ENCODE measurements at places on chromosomes 6 and 20.
A peak's percentile ranks its signal among the peaks of the same experiment; 100 is the strongest.

GRCh38 chr6:159056899-159057298 lies 12.1 kb upstream of the TAGAP start:
- no peak for DNase-seq

DNA sequence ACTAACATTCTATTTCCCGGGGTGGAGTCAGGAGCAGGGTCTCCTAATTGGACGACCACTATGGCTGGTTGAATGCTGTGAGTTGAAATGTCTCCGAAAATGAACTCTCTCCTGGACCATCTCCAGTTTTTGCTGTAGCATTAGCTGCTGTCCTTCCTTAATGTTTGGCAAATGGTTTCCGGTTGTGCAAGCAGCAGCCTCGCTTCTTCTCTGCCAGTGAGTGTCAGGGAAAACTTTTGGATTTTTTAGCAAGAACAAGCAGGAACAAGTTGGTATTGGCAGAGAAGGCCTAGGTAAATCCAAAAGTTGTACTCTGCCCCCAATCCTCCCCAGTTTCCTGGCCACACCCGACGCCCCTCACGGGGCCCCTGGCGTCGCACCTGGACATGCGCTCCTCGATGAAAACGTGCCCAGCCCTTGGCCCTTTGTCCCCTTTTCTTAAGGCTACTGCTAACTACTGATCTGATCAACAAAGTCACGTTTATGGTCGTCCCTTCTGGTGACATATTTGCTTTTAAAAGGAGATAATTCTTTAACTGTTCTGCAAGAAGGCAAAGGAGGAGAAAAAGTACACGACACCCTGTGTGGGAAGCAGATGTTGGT lies 103.2 kb downstream of the ARMC2 start:
- no peak for DNase-seq

DNA sequence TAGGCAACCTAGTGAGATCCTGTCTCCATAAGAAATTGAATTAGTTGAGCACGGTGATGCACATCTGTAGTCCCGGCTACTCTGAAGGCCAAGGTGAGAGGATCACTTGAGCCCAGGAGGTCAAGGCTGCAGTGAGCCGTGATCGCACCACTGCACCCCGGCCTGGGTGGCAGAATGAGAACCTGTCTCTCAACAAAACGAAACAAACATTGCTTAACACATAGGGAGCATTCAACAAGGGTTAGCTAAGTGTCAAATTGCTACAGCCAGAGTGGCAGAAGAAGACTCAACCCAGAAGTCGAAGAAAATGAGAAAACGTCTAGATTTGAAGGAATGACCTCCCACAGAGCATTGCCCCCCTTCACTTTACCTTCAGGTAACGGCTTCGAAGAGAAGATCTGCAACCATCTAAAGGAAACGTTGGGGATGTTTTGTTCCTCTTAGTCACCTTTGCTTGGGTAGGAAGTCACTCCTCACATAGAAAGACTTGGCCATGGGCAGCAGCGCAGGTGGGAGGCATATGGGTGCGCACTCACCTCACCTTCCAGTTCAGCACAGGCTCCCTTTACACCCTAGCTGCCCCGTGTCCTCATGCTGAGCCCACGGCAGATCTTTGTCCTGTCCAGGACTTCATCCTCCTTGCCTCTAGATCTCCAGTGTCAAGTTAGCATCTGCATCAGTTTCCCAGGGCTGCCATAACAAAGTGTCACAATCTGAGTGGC lies 63.7 kb upstream of the SHLD1 start:
- DNase-seq: no peak

DNA sequence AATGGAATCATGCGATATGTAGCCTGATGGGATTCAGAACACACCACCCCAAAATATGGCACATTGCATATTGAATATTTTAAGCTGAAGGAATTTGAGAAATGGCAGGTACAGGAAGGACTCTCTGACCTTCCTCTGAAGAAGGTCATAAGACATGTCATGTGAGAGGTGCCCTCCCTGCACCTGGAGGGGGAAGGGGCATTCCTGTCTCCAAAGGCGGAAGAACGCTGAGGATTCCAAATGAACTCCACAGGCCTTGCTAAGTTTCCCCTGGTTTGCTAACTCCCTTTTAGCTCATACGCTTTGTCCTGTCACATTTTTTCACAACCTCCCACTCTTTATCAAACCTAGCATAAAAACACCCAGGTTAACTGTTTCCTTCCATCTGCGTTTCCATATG lies 347.8 kb downstream of the CDKAL1 start:
- DNase-seq: no peak

- no peak for DNase-seq
Observed at GRCh38 chr6:75283907-75284631, 523 bp downstream of the TMEM30A start.

- peak; percentile 95 for DNase-seq
Observed at GRCh38 chr6:40714576-40715564, 127.7 kb upstream of the LRFN2 start.

DNA sequence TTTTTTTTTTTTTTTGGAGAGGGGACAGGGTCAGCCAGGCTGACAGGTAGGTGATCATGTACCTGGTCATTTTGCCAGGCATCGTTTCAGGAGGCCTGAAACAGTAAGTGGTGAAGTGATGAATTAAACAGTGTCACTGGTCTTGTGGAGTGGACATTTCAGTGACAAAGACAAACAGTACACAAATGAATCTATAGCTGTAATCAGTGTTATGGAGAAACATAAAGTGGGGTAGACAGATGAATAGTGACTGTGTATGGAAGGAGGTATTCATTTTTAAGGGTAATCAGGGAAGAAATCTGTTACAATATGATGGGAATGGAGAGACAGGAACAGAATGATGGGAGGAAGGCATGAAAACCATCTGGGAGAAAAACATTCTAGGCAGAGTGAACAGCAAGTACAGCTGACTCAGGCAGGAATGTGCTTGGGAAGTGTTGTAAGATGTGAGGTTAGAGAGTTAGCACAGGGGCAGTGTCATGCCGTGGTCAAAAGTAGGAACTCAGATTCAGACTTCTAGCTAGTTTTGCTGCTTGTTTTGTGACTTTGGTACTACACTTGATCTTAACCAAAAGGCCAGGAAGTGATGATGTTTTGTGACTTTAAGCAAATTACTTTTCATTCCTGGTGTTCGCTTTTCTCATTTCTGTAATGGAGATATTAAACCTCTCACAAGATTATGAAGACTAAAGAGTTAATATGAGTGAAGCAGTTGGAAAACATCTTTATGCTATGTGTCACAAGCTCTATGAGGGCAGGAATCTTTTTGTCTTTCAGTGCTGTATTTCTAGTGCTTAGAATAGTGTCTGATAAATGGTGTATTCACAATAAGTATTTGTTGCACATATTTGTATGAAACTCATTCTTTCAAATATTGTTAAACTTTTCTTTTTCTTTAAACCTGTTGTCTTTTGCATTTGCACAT lies 43.4 kb downstream of the QKI start:
- DNase-seq: no peak

- no peak for DNase-seq
Observed at GRCh38 chr20:38724626-38725147, 401 bp downstream of the SLC32A1 start.

- DNase-seq: no peak
Observed at GRCh38 chr6:126447367-126447766, 107.5 kb downstream of the CENPW start.

- DNase-seq: peak; percentile 55
Observed at GRCh38 chr20:18984238-18985200, 170.9 kb downstream of the SCP2D1 start.

- peak; percentile 54 for DNase-seq
Observed at GRCh38 chr20:57390604-57391438, at the start of gene RBM38. Gene RBM38, plus strand, starts transcription at chr20:57391396. Its CDS starts 186 bp downstream, at chr20:57391582.

DNA sequence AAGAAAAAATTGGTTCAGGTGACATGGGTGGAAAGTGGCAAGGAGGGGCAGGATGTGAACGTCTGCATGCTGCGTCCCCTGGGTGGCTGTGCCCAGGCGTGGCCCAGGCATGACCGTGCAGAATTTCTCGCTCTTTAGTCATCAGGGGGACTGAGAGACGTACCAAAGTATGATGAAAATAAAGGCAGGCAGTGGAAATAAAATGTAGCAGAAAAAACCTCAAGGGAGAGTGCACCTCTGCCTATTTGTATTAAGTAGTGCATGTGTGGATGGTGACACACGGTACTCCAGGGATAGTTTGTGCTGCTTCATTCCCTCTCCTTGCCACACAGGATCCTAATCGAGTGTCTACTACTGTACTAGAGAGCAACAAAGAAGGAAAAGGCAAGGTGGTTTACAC lies 81.1 kb downstream of the ATP9A start:
- DNase-seq: no peak

GRCh38 chr6:119173249-119174084 lies 95.0 kb upstream of the FAM184A start:
- DNase-seq: peak; percentile 36

- DNase-seq: peak; percentile 87
Observed at GRCh38 chr20:49936153-49937026, at the start of gene RNF114. Gene RNF114, plus strand, starts transcription at chr20:49936397. Its CDS starts 16 bp downstream, at chr20:49936413.

DNA sequence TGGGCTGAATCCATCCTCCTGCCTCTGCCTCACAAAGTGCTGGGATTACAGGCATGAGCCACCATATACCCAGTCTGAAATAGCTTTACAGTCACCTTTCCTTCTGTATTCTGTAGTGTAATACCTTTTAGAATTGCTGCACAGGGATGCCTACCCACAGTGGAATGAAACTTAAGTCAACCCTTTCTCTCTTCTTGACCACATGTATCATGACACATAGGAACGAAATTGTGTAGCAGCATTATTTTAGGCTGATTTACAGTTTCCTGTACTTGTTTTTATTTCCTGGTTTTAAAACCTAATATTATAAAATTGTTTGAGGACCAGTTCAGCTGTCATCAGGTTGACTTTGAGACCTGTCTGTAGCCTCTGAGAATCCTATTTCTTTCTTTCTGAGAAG lies 297.8 kb downstream of the ZFAND3 start:
- no peak for DNase-seq

- DNase-seq: no peak
Observed at GRCh38 chr6:39669973-39670342, 55.2 kb downstream of the KIF6 start.

- DNase-seq: no peak
Observed at GRCh38 chr6:115131709-115132490, 789.1 kb upstream of the HS3ST5 start.

GRCh38 chr6:168222115-168223043 lies 97.2 kb downstream of the DACT2 start:
- DNase-seq: no peak

DNA sequence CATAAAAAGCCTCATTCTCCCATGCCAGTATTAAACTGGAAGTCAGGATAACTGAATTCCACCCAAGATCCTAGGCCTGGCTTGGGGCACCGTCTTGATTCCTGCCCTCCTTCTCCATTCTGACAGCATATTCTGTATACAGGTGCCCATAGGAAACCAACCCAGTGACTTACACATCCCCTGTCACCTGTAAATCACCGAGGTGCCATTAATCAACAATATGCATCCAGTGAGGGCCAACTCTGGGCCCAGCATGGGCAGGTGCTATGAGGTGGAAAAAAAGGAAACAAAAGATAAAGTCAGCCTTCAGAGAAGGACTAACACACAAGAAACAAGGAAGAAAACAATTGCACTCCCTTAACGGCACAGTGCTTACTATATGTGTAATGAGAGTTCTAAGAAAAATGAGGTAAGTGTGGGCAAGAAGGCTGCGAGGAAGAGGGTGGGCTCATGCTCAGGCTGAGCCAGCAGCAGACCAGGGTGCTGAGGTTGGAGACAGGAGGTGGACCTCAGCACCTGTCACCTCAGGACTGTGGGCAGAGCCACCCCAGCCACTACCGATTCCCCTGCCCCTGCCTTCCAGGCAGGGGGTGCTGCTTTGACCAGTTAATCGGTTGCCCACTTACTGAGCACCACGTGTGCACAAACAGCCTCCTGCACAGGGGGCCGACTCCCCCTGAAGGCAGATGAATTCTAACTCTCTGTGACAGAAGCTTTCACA lies 105.9 kb downstream of the TRERF1 start:
- no peak for DNase-seq

DNA sequence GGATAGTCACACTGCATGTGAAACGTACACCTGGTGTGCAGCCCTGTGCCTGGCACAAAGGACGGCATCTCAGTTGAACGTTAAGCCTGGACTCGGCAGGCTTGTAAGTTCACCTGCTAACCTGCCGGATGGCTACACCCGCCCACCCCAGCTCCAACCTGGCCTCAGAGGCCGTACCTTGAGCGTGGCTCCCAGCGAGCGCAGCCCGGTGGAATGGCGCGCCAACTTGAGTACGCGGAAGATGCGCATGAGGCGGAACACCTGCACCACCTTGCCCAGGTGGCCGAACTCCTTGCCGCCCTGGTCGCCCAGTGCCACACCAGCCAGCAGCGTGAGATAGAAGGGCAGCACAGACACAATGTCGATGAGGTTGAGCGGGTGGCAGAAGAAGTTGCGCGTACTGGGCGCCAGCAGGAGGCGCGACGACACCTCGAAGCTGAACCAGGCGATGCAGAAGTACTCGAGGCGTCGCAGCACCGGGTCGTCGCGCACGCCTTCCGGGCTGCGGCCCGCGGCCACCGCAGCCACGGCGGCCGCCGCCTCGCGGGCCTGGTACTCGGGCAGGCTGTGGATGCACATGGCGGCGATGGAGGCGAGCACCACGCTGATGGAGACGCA lies 3.3 kb downstream of the KCNS1 start:
- no peak for DNase-seq

- DNase-seq: no peak
Observed at GRCh38 chr6:138891255-138891986, 95.5 kb downstream of the ECT2L start.

DNA sequence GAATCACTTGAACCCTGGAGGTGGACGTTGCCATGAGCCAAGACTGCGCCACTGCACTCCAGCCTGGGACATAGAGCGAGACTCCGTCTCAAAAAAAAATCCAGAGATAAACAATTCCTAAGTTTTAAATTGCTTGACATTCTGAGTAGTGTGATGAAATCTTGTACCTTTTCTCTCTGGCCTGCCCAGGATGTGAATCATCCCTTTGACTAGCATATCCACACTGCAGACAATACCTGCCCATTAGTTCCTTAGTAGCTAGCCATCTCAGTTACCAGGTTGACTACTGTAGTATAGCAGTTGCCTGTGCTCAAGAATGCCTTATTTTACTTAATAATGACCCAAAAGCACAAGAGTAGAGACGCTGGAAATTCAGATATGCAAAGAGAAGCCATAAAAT lies 2.8 kb downstream of the ZFP57 start:
- DNase-seq: no peak

- no peak for DNase-seq
Observed at GRCh38 chr6:78629154-78629721, 238.1 kb upstream of the IRAK1BP1 start.

DNA sequence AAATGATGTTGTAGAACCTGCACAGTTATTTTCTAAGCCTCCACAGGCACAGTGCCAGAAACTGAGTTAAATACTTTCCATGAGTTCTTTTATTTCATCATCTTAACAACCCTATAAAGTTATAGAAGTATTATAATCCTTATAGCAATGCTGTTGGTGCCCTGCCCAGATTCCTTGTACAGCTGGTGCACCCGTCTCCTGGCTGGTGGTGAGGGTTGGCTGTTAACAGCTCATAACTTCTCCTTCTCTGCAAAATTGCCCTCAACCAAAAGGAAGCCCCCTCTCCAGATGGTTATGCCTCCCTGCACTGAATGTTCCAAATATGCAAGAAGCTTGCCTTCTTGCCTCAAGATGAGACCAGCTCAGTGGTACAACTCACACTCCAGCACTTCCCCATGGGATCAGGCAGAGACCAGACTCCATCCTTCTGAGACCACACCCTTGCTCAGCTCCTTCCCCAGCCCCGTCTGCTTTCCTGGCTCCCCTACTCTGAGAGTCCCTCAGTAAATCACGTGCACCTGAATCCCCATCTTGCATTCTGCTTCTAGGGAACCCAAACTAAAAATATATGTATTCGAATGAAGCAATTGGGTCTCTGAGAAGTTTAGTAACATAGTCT lies 304.4 kb upstream of the PLCB4 start:
- no peak for DNase-seq
